ENCODE measurements at places on chromosomes 5 and 9. TPM values are rescaled to one million over a fixed set of nuclear protein-coding genes. Genes with fewer than 3 reads are reported as not detected.

DNA sequence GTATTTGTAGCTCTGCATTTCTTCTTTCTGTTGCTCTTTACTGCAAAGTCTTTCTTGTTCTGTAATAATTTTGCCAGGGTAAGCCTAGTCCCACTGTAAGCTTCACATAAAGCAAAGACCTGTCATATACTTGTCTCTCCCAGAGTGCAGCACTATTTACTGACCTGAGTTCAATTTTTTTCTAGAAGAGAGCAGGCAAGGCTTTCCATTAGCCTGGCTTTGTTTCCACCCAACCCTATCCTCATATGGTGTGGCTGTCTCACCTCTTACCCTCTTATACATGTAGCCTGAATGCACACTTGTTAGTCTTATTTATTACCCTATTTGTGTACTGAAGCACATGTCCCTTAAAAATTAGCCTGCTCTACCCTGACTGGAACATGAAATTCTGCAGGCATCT, 170.4 kb downstream of the EFNA5 start:
- no peak overlapping the region for H3K4me3 ChIP-seq
- DNase-seq = no peak
- no peaks in the 10 kb centered on the region for H3K27me3 ChIP-seq
- H3K36me3 ChIP-seq = no peaks in the 10 kb centered on the region
- no peak overlapping the region for H3K27ac ChIP-seq

ZNG1C gene
- 47.0 TPM for polyA plus RNA-seq

- DNase-seq = no peak
- H3K27me3 ChIP-seq = no peaks in the 10 kb centered on the region
- H3K27ac ChIP-seq = no peak overlapping the region
- H3K4me3 ChIP-seq = no peak overlapping the region
- H3K4me1 ChIP-seq = peaks cover 24% of the 10 kb centered on the region
- no peaks in the 10 kb centered on the region for H3K36me3 ChIP-seq
Measured at GRCh38 chr5:56669534-56670483, 145.5 kb upstream of the MAP3K1 start.

GRCh38 chr9:77488439-77489126, 159.5 kb downstream of the GNA14 start:
- H3K27me3 ChIP-seq = no peaks in the 10 kb centered on the region
- H3K4me1 ChIP-seq = no peaks in the 10 kb centered on the region
- no peak for DNase-seq
- no peaks in the 10 kb centered on the region for H3K36me3 ChIP-seq
- no peak overlapping the region for H3K4me3 ChIP-seq
- no peak overlapping the region for H3K27ac ChIP-seq

DNA sequence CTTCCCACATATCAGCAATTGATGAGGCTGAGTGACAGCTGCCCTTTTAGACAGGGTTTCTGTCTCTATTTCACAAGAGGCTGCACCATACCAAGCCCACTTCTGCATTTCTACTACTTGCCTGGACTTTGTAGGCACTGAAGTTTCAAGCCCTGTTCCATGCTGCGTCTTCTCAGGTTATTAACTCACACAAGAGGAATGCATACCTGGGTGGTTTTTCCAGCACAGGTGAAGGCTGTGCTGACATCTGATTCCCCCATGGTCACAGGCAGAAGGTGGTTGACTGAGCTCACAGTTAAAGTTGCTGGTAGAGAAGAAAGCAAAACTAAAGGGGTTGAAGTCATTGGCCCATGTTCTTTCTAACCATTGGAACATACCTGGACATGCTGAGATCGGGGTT, 86.6 kb downstream of the MAMDC2 start:
- H3K4me3 ChIP-seq = no peak overlapping the region
- peaks cover 37% of the 10 kb centered on the region for H3K4me1 ChIP-seq
- H3K36me3 ChIP-seq = no peaks in the 10 kb centered on the region
- peak overlapping the region; percentile 34 for H3K27ac ChIP-seq
- DNase-seq = no peak
- no peaks in the 10 kb centered on the region for H3K27me3 ChIP-seq

PPP2R2B gene
- 0.42 TPM for polyA plus RNA-seq

GRCh38 chr9:7358876-7359275, 440.7 kb downstream of the DMAC1 start:
- H3K4me1 ChIP-seq = no peaks in the 10 kb centered on the region
- no peaks in the 10 kb centered on the region for H3K27me3 ChIP-seq
- H3K36me3 ChIP-seq = no peaks in the 10 kb centered on the region
- H3K27ac ChIP-seq = no peak overlapping the region

DNA sequence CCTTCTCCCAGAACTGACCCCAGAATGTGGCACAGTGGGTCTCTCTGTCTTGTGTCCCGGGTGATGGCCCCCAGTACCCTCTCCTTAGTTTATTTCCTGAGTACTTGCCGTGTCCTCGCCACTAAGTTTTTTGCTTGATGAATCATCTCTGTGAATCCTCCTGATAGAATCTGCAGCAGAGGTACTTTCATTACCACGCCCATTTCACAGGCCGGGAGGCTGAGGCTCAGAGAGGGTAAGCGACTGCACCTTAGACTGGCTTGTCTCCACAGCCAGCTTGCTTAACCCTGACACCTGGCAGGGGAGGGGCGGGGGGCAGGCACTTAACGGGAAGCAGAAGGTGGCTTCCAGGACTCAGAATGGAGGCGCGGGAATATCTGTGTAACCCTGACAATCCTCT, 7.9 kb upstream of the IER5L start:
- no peak overlapping the region for H3K27ac ChIP-seq
- no peaks in the 10 kb centered on the region for H3K36me3 ChIP-seq
- no peak for DNase-seq
- H3K4me1 ChIP-seq = peaks cover 4% of the 10 kb centered on the region
- H3K27me3 ChIP-seq = no peaks in the 10 kb centered on the region

PRDM9 gene
- not detected for polyA plus RNA-seq

ECSCR gene
- polyA plus RNA-seq = not detected

All from keratinocyte (primary cell).